ENCODE measurements at places on chromosomes 7 and 10.

DNA sequence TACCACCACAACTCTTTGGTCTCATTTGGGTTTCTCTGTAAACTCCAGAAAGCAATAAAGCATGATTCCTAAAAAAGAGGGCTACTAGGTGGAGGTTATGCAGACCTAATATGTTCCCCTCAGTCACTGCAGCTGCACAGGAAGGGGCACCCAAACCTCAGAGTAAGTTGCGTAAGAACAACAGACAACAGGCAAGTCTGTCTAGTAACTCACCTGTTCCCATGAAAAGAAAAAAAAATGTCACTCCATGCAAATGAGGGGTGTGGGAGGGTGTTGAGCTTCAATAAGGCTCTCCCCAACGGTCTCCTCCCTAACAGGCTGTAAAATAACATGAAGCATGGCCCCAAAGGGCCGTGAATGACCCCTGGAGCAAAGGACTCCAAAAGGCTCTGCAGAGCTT is 461.4 kb downstream of the KCNMA1 start:
- DNase-seq, result no peak

- DNase-seq, result no peak
These were observed 125.1 kb downstream of the GLRX3 start for GRCh38 chr10:130261306-130261705.

- DNase-seq, result no peak
These were observed 36.4 kb upstream of the CHCHD3 start for GRCh38 chr7:133118261-133118660.

DNA sequence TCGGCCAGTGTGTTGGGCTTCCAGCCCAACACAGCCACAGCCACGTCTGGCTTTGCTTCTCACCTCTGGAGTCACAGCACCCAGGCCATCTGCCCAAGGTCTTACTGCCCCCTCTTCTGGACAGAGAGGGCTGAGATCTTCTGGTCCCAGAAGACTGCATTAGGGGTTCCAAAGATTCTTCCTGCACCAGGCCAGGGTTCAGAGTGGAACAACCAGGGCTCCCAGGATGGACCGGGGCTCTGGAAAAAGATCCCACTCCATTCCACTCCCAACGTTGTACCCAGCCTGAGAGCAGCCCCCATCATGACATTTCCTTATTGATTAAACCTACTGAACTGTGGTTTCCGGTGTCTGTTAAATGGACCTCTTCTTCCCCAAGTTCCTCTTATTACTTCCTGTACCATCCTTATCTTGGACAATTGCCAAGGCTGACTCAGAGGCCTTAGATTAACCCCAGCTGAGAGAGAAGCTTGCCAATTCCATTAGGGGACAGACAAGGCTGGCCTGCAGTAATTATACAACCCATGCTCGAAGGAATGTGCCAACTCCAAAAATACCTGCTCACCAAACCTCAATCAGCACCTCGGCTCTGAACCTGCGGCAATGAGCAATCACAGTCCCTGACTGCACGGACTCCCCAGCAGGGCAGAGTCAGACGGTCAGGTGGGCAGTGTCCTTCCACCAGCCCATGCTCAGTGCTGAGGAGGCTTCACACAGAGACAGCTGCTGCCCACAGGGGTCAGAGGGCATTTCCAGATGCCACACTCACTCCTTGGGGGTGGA is 47.9 kb upstream of the NPFFR1 start:
- DNase-seq, result peak; percentile 95

- DNase-seq, result no peak
These were observed 84.1 kb downstream of the GNAI1 start for GRCh38 chr7:80218723-80219122.

DNA sequence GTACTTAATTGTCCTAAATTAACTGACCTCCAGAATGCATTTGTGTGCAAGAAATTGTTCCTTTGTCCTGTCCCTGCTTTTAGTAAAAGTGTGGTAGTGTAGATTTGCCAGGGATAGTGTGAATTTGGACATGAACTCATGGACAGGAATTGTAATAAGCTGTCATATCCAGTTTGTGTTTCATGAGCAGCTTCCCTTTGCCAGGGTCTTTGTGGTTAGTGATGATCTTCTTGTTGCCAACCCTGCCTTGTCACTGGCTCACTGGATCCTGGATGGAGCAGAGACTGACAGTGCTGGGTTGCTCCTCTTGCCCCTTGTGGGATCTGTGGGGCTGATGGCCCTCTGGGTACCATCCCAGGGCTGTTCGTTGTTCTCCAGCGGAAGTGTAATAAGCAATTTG is 110.1 kb downstream of the CCNY start:
- no peak for DNase-seq

- DNase-seq, result no peak
These were observed 6.0 kb downstream of the CCDC186 start for GRCh38 chr10:114167985-114168384.

DNA sequence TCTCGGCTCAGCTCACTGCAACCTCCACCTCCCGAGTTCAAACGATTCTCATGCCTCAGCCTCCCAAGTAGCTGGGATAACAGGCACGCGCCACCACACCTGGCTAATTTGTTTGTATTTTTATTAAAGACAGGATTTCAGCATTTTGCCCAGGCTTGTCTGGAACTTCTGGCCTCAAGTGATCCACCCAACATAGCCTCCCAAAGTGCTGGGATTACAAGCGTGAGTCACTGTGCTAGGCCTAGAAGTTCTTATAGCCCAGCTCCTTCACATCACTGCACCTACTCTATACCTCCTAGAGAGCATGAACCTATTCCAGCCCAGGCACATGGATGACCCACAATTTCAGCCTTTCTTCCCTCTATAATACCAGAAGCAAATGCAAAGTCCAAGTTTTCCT is 1.3 kb upstream of the BLOC1S2 start:
- DNase-seq, result no peak

DNA sequence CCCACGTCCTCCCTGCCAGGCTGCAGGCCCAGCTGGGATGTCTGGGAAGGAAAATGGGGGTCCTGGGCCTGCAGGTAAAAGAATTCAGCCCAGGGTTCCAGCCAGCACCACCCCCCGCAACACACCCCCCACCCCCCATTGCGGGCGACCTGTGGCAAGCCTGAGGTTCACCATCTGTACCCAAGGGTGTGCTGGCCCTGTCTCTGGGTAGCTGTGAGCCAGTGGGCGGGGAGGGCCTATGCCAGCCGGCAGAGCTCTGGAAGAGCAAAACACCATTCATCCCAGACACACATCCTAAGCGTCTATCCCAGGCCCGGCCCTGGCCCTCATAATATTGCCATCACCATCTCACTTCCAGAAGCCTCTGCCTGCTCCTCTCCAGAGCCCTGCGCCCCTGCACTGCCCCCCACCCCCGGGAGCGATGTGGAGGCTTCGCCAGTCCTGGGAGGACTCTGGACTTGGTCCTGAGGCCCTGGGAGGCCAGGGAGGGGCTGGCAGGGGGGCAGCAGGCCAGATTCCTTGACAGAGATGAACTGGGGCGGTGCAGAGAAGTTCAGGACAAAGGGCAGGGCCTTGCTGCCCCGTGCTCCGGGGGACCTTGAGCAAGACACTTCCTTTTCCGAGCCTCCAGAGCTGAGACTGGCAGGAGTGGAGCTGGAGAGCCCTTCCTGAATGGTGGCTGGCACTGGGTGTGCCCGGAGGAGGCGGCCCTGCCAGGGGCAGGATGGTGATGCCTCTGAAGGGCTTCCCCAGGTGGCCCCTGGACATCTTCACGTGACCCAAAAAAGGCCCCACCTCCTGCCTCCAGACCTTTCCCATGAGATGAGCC is 8.7 kb upstream of the TTYH3 start:
- DNase-seq, result no peak

DNA sequence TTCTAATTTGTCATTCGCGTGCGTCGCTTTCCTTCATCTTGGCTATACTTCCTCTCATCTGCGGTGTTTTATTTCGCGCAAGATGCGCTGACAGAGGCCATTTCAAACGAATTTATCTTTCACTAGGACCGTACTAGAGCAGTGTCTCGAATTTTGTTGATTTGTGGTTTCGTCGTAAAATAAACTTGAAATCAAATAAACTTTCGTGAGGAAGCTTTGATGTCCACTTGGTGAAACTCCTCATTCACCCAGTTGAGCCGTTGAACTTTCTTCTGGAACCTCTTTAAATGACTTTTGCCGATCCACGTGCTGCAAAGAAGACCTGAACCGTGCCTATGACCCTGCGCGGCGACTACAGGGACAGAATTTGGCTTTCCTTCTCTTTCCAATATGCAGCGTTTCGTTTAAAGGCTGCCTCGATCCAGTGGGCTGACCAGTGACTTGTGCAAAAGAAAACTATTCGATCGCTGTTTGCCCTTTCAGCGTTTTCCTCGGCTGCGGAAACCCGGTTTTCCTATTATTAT is 163.9 kb upstream of the PPP1R3A start:
- no peak for DNase-seq

Measured in AML-193 (cell line).